GM20000 (cell line): ENCODE measurements at places on chromosomes 12 and 14.
A peak's percentile ranks its signal among the peaks of the same experiment; 100 is the strongest.

DNA sequence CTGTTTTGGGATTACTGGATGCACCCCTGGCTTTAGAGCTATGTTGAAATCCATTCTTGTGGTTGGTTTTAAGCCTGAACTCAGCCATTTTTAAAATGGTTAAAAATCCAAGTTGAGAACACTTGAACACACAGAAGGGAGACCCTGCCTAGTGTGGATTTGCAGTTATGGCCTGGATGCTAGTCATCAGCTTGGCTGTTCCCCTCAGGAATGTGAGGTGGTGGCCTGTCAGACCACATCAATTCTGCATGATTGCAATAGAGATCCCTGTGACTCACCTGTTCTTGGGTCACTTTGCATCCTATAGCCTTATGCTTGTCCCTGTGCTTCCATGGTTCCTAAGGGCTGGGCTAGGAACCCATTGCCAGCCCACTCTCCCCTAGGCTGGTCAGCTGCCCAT lies 454.1 kb downstream of the ATP23 start:
- DNase-seq: no peak

DNA sequence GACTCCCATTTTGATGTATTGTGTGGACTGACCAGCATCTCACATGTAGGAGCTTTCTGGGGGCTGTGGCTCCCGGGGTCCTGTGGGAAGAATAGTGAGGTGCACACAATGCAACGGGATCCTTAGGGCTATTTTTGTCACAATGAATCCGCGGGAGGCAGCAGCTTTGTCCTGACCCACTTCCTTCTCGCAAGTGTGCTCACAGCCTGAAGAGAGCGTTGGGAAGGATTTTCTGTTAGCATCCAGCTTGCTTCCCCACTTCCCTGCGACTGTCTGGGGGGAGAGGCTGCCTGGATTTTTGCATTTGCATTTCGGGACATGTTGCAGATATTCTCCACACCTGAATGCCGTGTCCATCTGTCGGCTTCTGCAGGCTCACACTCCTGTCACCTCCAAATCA lies 31.9 kb downstream of the FZD10 start:
- no peak for DNase-seq

GRCh38 chr12:4719821-4720636 lies at the start of gene GALNT8:
Gene GALNT8 (plus strand): TSS chr12:4720400. CDS start chr12:4720678, 278 bp downstream.
- DNase-seq: no peak

DNA sequence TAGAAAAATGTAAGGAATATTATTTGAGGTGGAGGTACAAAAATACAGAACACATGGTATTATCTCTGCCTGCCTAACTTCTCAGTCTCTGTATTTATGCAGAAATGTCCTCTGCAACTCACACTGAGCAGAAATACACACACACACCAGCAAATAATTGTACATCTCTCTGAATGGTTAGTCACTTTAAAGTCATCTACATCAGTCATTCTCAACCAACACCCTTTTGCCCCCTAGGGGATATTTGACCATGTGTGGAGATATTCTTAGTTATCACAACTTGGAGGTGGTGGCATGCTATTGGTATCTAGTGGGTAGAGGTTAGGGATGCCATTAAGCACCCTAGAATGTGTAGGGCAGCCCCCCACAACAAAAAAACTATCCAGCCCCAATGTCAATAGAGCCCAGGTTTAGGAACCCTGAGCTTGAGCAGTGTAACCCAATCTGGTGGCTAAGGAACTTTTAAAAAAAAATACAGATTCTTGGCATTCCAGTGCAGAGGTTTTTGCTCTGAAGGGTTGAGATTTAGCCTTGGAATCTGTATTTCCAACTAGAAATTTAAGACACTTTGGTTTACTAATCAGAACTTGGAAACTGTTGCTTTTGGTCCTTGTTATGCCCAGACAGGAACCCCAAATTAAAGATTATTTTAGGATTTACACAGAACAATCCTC lies 183.8 kb downstream of the TBX5 start:
- no peak for DNase-seq

GRCh38 chr14:100648474-100649172 lies 61.4 kb upstream of the BEGAIN start:
- no peak for DNase-seq

GRCh38 chr14:91078095-91078737 lies 17.8 kb upstream of the RPS6KA5 start:
- peak; percentile 32 for DNase-seq

GRCh38 chr12:129401572-129401971 lies 502.3 kb downstream of the TMEM132D start:
- DNase-seq: no peak
